ENCODE measurements at places on chromosomes 2 and 18.

- DNase-seq, result no peak
These were observed 971.3 kb upstream of the FAM98A start for GRCh38 chr2:34570266-34570872.

- no peak for DNase-seq
These were observed 726 bp downstream of the C2orf69 start for GRCh38 chr2:199911877-199912161.

DNA sequence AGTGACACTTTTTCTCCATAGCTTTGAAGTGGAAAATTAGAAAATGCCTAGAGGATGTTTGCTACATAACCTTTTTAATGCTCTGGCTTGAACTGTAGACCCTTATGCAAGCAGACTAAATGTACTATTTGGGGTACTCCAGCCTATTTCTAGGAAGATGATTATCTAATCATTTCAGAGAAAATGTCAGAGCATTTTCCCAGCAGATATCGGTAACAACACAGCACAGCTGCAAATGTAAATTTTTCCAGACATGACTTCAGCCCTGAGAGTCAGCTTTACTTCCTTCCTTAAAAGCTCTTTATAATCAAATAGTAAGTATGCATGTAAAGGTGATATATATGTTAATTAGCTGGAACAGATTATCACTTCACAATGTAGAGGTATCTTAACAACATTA lies 1647.1 kb downstream of the SUCLG1 start:
- DNase-seq, result no peak

GRCh38 chr2:127578411-127578810 lies 42.9 kb downstream of the MYO7B start:
- no peak for DNase-seq

GRCh38 chr18:58299135-58299473 lies 255.1 kb downstream of the NEDD4L start:
- DNase-seq, result no peak

- DNase-seq, result no peak
These were observed 109.4 kb downstream of the TNS1 start for GRCh38 chr2:217893440-217893839.

DNA sequence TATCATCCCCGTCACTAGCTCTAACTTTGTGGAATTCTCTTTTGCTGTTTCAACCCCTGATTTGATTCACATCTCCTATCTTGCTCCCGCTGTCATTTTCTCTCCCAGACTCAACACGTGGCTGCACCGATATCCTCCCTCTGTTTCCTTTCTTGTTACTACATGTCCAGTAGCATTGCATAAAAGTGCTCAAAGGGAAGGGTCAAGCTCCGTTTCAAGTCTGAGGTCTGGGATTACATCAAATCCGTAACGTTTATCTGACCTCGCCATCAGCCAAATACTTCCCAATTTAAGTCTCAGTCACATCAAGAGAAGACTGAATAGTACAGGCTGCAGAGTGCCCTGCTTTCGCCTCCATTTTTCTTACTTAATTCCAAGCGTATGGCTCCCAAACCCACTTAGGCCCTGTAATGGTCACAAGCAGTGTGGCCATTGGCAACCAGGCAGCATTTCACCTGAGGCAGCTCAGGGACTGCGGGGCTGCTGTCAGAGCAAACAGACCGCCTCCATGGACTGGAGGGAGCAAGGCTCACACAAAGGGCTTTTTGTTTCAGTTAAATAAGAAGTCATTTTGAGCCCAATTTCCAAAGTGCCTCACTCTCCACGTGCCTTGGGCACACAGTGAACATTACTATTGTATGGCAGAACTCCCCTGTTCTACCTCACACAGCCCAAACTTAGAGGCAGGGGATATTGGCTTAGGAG lies 217.8 kb downstream of the BCL11A start:
- no peak for DNase-seq

DNA sequence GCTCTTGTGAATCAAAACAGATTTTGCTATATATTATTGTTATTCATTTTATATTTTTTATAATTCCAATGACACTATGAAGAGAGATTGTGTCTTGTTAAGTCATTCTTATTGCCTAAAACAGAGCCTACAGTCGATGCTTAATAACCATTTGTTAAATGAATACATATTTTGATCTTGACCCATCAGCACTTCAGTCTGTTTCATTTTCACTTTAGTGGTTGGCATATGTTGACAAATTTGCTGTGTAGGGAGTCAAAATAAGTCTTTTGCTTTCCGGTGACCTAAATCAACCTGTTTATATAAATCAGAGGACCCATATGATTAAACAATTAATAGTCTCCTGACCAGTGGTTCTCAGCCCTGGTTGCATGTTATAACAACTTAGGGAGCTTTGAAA lies 97.1 kb downstream of the TXNL1 start:
- DNase-seq, result no peak

DNA sequence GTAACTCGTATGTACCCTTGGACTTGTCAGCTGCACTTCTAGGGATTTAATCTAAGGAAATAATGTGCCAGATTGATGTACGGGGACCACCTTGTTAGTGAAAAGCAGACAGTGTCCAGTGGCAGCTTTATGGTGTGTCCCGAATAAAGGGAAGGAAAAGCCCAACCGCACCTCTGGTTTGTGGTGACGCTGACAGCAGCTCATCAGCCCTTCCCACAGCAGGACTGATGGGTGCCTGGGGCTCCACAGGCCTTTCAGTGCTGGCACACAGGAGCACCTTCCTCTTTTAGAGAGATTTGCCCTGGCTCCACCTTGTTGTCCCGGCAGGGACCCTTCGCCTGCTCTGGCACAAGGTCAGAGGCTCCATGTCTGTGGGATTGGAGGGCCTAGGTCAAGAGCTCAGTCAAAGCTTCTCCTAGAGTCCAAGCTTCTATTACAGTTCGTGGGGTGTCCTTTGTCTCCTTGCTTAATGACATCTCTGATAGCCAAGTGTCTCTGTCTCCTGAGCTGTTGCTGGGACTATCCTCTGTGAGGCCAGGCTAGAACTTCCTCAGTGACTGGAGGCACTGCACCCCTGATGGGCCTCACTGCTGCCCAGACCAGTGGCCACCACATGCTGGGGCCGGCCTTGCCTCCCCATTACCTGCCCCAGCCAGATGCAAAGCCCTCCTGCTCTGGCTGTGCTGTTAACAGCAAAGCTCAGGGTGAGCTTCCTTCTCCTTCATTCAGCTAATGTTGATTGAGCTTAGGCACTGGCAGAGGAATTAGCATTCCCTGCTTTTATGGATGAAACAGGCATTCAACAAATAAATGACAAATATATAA lies 33.0 kb upstream of the SCLY start:
- no peak for DNase-seq

GRCh38 chr18:7683753-7684152 lies 116.6 kb downstream of the PTPRM start:
- DNase-seq, result no peak

DNA sequence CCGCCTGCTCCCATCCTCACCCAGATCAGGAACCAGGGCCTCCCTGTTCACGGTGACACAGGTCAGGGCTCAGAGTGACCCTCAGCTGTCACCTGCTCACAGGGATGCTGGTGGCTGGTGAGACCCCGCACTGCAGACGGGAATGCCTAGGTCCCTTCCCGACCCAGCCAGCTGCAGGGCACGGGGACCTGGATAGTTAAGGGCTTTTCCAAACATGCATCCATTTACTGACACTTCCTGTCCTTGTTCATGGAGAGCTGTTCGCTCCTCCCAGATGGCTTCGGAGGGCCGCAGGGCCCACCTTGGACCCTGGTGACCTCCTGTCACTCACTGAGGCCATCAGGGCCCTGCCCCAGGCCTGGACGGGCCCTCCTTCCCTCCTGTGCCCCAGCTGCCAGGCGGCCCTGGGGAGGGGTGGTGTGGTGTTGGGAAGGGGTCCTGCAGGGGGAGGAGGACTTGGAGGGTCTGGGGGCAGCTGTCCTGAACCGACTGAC lies 31.7 kb downstream of the GPC1 start:
- DNase-seq, result no peak

DNA sequence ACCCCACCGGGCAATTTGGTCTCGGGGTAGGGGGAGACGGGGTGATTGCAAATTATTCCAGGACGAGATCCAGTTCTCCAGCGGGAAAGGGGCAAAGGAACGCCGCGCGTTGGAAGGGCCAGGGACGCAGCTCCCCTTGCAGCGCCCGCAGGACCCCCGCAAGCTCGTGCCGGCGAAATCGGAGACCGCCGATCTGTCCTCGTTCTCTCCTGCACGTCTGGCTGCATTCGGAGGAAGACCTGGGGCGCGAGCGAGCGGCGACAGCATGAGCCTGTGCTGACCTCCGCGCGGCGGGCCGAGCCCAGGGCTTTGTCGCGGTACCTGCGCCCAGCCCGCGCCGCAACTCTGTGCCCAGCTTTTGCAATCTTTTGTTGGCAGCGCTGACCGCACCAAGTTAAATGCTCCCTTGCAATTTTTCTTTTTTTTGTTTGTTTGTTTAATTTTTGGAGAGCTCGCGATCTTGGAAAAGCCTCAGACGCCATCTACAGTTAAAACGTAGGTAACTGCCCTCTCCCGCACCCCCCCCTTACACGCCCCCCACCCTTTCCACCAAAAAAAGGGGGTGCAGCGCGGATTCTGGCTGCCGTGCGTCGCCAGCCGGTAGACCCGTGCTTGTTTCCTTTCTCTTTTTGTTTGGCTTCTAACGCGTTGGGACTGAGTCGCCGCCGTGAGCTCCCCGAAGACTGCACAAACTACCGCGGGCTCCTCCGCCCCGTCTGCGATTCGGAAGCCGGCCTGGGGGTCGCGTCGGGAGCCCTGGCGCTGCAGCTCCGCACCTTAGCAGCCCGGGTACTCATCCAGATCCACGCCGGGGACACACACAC lies 667 bp downstream of the TRIB2 start:
- DNase-seq, result no peak

DNA sequence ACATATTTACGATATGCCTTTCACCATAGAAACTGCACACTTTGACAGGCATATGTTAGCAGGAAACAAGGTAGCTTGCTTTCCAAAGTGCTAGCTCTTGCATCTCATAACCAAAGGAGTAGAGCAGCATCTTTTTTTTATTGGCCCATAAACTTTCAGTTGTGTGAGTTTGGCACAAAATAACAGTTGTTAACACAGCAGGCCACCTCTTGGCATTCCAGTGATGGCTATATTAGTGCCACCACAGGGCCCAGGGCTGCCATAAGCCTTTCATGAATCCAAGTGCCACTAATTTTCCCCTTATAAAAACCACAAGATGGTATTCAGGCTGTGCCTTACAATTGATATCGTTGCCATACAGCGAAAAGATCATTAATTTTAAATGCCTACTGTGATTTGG lies 40.3 kb upstream of the KLF7 start:
- DNase-seq, result no peak

GRCh38 chr2:49131801-49132200 lies 22.5 kb downstream of the FSHR start:
- DNase-seq, result no peak

DNA sequence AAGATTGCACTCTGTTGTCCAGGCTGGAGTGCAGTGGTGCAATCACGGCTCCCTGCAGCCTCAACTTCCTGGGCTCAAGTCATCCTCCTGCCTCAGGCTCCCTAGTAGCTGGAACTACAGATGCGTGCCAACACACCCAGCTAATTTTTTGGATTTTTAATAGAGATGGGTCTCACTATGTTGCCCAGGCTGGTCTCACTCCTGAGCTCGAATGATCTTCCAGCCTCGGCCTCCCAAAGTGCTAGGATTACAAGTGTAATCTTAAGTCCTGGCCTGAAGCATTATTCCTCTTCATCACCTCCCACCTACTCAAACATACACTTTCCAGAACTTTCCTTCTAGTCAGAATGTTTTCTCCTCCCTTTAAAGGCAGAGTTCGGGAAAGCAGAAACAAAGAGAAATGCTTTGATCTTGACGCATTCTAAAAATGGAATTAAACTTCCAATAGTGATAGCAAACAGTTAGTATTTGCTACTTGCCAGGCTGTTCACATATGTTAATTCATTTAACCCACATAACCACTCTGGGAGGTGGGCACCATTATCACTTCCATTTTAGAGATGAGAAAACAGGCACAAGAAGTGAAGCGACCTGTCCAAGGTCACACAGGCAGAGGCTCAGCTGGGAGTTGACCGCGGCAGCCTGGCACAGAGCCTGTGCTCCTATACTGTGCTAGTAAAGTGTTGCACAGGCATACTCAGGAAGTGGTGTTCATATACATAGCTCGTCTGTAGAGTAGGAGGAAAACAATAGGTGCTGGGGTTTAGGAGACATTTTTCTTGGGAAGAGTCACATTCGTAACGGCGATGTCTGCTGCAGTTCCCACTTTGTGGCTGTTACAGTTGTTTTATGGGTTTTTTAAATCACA lies 24.6 kb downstream of the TEX44 start:
- DNase-seq, result no peak

DNA sequence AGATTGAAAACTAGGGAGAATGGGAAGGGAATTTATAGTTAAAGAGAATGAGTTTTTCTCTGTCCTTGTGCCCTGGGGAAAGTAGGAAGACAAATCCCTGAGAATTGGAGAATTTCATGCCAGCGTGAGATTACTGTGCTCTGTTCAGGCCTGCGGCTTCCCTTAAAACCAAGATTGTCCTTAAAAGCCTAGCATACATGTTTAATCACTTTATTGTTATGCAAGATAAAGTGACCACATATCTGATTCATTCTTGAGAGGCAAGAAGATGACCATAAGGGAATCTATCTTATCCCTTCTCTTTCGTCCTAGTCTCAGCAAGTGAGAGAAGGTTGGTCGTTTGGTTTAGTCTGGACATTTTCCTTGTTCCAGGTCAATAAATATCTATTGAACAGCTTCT lies 75.9 kb downstream of the ADCYAP1 start:
- DNase-seq, result no peak

DNA sequence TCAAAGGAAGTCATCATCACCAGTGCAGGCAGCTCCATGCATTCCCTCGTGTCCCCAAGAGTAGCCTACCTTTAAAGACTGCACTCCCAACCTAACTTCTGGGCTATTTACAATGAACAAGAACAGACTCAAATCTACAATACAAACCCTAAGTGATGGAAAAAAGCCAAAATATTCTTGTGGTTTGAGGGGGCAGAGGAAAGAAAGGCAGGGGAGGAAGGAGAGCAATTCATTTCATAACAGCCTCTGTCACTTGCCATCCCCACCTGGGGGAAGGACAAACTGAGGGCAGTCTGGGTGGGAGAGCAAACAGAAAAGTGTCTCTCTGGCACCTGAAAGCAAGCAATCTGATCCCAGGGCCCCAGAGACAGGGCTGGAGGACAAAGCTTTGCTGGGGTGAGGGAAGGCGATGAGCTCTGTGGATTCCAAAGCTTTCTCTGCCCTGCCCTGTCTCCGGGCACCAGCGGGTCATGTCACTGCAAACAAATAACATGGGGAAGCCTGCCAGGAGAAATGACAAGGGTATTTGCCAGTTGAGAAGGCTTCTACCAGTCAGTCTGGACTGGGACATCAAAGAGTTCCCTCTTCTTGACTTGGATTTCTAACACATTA lies 528.0 kb upstream of the TNP1 start:
- no peak for DNase-seq

DNA sequence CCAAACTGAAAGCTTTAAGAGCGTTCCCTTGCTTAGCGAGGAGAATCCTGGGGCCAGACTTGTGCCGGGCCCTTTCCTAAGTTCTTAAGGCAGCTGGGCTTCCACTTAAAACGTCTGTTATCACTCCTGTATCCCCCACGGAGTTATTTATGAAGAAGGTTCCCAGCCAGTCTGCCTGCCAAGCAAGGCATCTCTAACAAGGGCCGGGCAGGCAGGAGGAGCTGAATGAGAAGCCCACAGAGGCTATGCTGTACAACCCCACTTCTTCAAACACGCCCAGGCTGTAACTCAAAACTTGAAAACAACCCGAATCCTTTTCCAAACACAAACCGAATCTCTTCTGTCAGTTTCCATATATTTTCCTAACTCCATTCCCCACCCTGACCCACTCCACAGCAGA lies 39.0 kb upstream of the ZFP36L2 start:
- DNase-seq, result no peak

- no peak for DNase-seq
These were observed 910.1 kb upstream of the CELF4 start for GRCh38 chr18:38475686-38476085.

Measured in cortex of kidney (tissue), 1 donor.